CD4-positive, alpha-beta T cell treated with Interleukin-1 beta for 1 hour (primary cell): ENCODE measurements at places on chromosomes 6 and 20.

DNA sequence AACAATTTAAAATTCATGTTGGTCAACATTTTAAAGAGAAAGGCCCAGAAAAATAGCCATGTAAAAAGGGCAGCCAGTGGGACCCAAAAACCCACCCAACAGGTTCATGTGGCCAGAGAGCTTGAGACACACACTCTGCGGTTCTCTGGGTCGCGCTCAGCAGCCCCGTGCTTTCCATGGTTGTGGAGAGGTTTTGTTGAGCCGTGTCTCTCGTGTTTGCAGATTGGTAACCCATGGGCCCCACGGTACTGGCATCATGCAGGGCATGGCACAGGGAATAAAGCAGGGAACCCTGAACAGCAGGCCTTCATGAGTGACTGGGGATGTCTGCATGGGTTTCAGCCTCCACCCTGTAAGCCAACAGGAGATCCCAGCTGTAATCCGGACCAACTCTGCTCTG, 127.7 kb upstream of the CST7 start:
- DNase-seq: no peak

DNA sequence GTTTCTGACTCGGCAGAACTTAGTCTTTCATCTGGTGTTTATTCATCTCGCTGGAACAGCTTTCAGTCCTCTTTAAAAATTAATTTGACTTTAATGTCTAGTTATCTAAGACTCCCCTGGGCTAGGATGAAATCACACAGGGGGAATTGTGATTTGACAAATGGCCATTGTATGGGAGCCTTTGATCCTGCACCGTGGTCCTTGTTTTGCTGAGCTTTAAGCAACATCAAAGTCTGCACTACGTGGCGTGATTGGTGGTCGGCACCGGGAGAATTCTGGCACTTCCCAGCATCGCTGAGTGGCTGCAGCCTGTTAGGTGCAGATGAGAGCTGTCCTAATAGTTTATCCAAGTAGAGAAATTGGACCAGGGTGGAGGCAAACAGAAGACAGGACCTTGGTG, 146.9 kb downstream of the TBC1D7 start:
- DNase-seq: no peak

DNA sequence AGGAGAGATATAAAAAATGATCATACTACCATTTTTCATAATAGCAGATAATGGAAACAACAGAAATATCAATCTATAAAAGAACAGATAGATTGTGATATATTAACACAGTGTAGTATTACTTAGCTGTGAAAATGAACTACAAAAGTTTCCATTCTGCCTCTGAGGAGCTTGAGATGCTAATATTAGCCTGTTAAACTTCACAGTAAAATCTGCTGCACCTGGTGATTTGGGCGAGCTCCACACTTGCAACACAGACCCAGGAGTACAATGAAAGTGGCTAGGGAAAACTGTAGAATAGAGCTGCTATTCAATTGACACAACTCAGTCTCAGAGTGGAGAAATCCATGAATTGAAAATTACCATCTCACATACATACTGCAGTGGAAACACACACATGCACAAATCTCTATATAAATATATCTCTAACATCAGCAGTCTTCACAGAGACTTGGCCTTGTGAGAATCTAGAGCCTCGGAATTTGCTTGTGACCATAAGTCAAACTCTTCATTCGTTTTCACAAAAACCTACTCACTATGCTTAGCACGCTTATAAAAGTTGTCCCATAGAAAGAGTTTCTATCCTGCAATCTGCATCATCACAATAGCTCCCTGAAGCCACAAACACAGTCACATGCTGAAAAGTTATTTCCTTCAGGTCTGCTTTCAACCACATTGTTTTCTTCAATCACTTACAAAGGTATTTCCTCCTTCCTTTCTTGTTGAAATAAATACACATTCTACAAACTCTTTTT, 133.0 kb downstream of the PAK5 start:
- no peak for DNase-seq

DNA sequence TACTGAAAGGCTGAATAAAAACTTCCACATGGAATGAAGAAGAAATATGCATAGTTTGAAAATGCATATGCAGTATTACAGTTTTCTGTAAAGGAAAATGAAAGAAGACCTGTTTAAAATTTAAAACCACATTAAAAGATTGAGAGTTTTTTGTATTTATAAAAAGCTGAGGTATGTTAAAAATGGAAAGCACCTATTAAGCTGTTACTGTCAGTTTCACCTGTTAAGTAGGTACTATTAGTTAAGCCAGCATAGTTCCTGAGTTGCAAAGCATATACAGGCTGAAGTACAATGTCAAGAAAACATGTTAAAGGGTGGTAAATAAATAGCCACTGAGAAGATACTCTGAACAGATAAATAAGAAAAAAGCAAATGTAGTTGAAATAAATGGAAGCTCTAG, 69.9 kb downstream of the ATXN1 start:
- DNase-seq: no peak

- no peak for DNase-seq
Observed at GRCh38 chr6:140134224-140134623, 759.8 kb upstream of the CITED2 start.

DNA sequence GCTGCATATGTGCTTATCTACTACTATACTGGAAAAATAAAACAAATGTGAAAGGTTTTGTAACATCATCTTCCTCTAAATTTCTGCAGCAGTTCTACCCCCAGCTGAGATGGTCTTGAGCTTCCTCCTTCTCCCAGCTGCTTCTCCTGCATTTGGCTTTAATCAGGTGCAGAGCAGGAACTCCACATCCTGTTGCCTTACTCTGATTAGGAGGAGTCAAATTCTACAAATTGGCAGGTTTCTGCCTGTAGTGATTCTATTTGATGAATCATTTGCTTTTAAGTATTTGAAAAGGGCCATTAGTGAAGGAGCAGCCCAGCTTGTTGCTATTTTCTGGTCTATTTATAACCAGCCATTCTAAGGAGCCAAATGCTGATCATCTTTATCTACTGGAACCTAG, 224.5 kb downstream of the GMDS start:
- DNase-seq: no peak

DNA sequence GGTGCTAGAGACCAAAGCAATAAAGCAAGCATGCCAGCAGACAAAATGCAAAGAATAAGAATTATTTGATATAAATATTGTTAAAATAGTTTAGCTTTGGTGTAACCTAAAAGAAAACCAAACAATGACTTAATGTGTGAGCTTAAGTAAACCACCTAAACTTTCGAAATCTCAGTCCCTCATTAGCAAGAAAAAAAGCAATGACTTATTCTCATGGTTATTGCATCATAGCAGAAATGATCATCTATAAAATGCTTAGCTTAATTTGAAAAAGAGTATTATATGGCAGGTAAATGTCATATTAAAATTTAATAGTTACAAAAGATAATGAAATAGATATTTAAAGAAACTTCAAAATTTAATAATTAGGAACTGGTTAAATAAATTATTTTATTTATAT, 1395.7 kb upstream of the EYS start:
- no peak for DNase-seq

- DNase-seq: no peak
Observed at GRCh38 chr6:5656226-5656625, 350.5 kb downstream of the NRN1 start.

- DNase-seq: peak; percentile 36
Observed at GRCh38 chr6:56902641-56903464, 52.1 kb upstream of the BEND6 start.

DNA sequence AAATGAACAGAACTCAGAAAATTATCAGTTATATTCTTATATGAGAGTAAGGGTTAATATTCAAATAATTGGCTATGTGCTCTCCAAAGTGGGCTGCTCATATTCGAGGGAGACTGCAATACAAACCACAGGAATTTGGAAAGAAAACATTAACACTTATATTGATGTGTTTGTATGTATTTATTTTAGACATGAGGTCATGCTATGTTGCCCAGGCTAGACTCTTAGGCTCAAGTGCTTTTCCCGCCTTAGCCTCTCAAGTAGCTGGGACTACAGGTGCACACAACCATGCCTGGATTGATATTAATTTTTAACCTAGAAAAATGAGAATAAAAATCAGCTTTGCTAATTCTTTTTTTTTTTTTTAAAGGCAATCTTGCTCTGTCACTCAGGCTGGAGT, 35.0 kb downstream of the BTBD9 start:
- DNase-seq: no peak

- no peak for DNase-seq
Observed at GRCh38 chr20:59010321-59010994, 3.4 kb upstream of the CTSZ start.

DNA sequence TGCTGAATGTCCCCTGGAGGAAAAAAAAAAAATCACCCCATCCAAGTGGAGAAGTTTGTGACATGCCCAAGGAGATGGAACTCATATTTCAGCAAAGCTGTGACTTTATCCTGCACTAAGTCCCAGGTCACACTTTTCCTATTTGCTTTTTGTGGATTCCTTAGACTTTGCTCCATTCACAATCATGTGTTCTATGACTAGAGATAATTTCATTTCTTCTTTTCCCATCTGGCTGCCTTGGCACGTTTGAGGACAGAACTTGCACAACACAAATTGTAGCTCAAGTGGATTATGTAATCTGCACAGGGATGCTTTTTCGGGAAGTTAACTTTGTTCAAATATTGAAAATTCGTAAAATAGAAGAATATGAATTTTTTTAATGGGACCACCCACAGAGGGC, 100.7 kb upstream of the PTPN1 start:
- no peak for DNase-seq

DNA sequence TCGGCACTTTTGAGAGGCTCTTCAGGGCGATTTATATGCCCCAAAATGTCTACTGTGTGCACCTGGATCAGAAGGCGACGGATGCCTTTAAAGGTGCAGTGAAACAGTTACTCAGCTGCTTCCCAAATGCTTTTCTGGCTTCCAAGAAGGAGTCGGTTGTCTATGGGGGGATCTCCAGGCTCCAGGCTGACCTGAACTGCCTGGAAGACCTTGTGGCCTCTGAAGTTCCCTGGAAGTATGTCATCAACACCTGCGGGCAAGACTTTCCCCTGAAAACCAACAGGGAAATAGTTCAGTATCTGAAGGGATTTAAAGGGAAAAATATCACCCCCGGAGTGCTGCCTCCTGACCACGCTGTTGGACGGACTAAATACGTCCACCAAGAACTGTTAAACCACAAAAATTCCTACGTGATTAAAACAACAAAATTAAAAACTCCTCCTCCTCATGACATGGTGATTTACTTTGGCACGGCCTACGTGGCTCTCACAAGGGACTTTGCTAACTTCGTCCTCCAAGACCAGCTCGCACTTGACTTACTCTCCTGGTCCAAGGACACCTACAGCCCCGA, 8.2 kb downstream of the GCNT2 start:
- no peak for DNase-seq

- no peak for DNase-seq
Observed at GRCh38 chr6:40848868-40849514, 190.0 kb downstream of the UNC5CL start.
